ENCODE measurements at places on chromosomes 12 and 14.

- no peak for DNase-seq
Measured at GRCh38 chr12:112450725-112451124, 32.0 kb downstream of the PTPN11 start.

GRCh38 chr14:101878211-101878821 is 86.1 kb upstream of the DYNC1H1 start:
- no peak for DNase-seq

- no peak for DNase-seq
Measured at GRCh38 chr12:79067977-79068376, 203.4 kb downstream of the SYT1 start.

GRCh38 chr12:124940393-124941169 is 26.1 kb upstream of the UBC start:
- peak; percentile 96 for DNase-seq

GRCh38 chr14:89121968-89122620 is 294.9 kb downstream of the FOXN3 start:
- DNase-seq, result no peak

DNA sequence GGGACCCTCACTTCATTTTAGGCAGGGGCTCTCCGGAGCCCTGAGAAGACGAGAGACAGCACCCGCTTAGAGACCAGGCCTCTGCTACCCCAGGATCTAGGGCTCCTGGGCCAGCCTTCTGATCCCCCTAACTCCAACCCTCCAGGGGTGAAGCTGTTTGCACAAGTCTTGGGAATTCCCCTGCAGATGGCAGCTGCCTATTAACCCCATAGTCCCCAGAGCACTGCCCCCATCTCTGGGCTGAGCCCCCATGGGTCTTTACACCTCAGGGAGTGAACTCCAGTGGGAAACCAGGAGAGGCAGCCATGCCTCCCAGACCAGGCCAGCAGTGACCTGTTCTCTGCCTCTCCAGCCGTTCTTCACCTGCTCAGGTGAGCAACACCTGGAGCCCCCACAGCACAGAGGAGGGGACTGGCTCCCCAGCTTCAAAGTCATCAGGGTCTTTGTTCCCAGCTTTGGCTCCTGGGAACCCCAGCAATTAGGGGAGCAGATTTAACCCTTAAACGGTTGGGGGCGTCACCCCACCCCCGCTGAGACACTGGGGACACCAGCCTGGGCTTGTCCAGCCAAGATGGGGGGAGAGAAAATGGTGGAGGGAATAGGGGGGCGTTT is 2.3 kb downstream of the WNT10B start:
- DNase-seq, result no peak

- peak; percentile 89 for DNase-seq
Measured at GRCh38 chr14:21476523-21476924, 235 bp downstream of the RAB2B start.

DNA sequence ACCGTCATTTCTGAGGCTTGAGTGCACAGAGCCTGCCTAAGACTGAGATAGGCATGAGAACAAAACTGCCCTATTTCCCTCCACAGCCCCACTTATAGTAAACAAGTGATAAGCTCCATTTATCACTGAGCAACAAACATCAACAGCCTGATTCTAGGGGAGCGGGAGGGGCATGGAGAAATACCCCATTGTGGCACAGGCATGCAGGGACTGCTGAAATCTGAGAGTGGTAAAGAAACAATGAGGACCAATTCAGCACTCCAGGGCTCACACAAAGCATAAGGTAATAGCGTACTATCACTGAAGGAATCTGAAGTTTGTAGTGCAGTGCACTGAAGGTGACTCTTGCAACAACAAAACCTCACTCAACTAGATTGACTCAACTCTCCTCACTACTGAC is 186.7 kb downstream of the ANO2 start:
- DNase-seq, result no peak

DNA sequence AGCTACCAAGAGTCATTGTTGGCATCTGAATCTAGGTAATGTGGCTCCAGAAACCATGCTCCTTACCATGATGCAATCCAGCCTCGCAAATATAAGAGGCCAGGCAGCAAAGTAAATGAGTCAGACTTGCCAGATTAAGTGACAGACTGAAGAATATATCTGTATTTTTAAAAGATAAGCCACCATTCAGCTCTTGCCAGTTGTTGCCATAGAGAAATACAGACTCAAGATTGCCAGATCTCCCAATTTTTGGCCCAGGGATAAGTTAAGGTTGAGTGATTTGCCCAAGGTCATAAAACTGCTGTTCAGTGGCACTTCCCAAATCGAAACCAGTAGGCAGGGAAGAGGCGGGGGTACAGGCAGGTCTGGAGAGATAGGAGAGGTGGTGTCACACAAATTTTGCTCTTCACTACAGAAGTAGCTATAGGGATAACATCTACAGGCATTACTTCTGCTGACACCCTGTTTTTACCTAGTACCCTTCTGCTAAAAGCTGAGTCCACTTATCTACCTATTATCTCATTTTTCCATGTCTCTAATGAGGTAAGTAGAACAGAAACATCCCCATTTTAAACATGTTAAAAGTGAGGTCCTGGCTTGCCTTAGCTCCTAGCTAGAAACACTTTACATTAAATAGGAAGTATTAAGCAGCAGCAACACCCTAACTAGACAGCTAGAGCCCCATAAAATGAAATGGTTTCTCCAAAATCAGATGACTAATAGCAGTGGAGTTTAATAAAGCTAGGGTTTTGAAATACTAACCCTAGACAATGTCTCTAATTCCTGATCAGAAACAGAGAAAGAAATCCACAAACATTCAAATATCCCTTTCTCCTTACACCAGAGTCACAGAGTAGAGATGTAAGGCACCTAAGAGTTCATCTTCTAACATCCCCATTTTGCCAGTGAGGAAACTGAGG is 19.5 kb downstream of the DCAF5 start:
- peak; percentile 88 for DNase-seq

GRCh38 chr14:85483652-85484051 is 46.3 kb upstream of the FLRT2 start:
- DNase-seq, result no peak

DNA sequence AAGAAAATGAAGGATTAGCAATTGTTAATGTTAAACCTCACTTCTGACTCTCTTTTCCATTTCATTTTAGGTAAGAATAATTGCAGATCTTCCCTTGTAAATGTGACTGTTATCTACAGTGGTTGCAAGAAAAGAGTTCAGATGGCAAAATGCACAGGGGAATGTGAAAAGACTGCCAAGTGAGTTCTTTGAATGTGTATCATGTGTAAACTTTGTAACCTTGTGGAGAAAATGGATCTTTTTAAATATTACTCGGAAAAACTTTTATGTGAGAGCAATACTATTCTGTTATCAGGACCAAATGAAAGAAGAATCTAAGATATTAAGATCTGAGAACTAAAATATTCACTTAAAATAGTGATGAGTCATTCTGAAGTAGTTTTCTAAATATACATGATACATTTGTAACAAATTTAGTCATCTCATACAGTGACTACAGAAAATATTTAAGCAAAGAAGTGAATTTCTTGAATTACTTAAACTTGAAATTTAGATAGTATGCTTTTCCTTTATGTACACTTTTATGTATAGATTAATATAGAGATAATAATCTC is 122.5 kb upstream of the CNTN1 start:
- peak; percentile 33 for DNase-seq

- DNase-seq, result no peak
Measured at GRCh38 chr14:76500480-76500879, 124.5 kb downstream of the ESRRB start.

GRCh38 chr14:50530358-50530757 is 2.0 kb downstream of the MAP4K5 start:
- DNase-seq, result peak; percentile 66

DNA sequence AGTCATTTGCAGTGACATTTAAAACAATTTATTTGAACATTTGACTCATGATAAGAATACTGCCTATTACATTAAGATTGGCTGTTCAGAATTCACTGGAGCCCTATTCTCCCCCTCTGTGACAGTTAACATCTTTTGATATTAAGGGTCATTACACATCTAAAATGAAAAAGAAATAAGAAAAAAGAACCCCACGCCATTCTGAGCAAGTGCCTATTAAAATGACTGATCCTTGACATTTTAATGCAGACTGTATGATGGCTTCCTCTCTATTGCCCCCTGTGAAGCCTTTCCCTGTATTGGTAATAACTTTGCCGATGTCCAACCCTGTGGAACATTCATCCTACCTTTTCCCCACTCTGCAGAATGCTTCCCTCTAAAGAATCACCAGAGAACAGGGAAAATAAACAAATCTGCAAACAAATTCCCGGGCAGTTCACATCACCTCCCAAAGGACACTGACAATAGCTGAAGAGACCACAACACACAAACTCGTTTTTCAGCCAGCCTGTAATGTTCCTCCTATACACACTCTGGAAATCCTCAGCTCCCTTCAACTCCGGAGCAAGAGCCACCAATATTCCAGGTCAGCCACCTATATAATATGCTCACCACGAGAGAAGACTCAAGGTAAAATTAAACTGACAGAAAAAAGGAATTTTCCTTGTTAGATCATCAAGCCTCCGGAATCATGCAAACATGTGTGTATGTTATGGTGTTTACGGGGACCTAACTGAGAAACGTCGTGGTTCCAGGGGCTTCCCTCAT is 2.1 kb downstream of the NIN start:
- no peak for DNase-seq

GRCh38 chr14:43786066-43786762 is 720.9 kb downstream of the FSCB start:
- DNase-seq, result no peak

Measured in adipocyte (in vitro differentiated cells).